ENCODE measurements at places on chromosomes 5 and 9. TPM values are rescaled to one million over a fixed set of nuclear protein-coding genes. Genes with fewer than 3 reads are reported as not detected.

The CDX1 gene
- total RNA-seq, result 0.24 TPM

The AQP3 gene
- 1.4 TPM for total RNA-seq

The F2RL1 gene
- total RNA-seq, result 8.6 TPM

The TTLL11 gene
- 0.60 TPM for total RNA-seq

The TAF1L gene
- total RNA-seq, result not detected

The NEUROG1 gene
- not detected for total RNA-seq

The TMEM252 gene
- total RNA-seq, result not detected

The ZNF367 gene
- 18.2 TPM for total RNA-seq

DNA sequence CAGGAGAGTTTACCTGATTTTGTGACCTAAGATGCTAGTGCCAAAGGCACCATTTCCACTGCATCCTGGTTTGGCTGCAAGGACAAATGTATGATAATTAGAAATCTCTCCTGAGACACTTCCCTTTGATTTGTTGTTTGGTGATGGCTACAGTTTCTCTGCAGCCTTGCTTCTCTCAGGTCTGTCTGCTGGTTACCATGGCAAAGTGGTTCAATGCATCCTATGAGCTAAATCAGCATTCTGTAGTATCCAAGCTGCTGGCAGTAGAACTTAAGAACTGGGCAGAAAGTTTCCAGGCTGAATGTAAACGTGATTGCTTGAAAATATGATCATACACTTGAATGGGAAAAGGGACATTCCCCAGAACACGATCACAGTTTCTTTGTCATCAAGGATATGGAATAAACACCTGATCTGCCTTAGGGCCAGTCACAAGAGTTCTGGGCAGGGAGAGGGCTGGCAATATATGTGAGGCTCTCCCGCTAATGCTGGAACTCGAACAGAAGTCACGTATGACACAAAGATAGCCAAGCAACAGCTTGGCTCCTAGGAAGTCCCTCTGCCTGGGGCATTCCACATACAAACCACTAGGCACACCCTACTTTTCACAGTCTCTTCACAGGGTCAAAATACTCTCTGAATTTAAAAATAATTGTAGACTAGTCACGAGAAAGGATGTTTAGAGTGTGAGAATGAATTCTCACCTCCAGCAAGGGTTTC, 138.1 kb upstream of the GRAMD2B start:
- DNase-seq, result peak; percentile 27

- no peak for DNase-seq
Measured at GRCh38 chr5:116746668-116747067, 172.0 kb upstream of the SEMA6A start.

- no peak for DNase-seq
Measured at GRCh38 chr5:125381290-125381689, 634.9 kb upstream of the ZNF608 start.

DNA sequence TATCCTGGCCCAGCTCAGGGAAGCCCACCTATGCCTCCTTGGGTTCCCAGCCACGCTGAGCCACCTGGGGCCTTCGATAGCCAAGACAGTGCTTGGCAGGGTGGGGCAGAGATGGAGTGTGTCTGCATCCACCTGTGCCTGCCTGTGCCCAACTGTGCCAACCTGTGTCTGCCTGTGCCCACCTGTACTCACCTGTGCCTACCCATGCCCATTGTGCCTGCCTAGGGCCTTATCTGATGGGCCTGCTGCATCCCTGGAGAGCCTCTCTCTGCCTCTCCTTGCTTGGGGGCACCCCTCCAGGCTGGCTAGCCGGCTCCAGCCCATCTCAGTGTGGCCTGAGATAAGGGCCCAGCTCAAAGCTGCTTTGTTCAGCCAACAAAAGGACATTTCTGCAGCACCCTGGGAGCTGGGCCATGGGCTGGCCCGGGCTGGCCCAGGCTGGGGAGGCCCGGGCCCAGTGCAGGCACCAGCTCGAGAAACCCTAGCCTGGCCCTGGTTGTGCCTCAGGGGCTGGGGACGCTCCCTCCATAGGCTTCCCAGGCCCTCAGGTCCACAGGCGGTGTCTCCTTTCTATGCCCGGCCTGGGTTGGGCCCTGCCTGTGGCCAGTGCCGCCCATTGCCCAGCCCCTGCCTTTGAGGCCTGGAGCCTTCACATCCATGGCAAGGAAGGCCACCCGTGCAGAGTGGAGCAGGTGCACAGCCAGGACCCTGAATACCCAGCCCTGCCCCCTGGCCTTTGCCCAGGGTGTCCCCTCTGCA, 37.3 kb upstream of the NOTCH1 start:
- no peak for DNase-seq

DNA sequence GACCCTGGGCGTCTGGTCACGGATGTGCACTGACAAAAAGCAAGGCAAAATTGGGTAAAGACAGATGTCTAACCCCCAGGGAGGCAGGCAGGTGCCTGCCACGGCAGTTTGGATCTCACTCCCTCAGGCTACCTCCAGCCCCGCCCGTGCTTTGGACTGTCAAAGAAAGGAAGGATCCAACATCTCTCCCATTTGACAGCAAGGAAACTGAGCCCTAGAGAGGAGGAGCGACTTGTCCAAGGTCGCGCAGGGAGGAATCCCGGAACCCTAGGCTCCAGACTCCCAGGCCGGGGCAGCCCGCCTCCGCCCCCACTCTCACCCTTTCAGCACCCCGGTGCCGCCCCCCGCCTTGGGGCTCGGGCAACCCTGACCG, 376 bp downstream of the GOLGA1 start:
- DNase-seq, result no peak

- peak; percentile 73 for DNase-seq
Measured at GRCh38 chr5:150299571-150300327, 3.0 kb downstream of the ARSI start.

DNA sequence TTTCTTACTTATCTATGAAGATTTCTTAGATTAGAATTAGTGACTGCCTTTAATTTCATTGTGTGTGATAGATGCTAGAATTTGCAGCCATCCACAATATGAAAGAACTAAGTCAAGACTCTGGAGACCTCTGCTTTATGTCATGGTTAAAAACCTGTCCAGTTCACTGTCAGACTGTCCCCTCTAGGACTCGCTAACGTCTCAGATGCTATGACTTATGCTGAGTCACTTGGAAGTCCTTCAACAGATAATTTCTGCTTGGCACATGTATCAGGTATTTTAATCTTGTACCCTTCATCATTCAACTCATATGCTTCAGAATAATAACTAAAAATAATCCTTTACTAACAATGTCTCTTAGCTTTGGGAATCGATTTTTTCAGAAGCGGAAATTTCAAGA, 230.5 kb upstream of the DMAC1 start:
- no peak for DNase-seq

- peak; percentile 17 for DNase-seq
Measured at GRCh38 chr5:149345892-149346222, 558 bp downstream of the GRPEL2 start.

DNA sequence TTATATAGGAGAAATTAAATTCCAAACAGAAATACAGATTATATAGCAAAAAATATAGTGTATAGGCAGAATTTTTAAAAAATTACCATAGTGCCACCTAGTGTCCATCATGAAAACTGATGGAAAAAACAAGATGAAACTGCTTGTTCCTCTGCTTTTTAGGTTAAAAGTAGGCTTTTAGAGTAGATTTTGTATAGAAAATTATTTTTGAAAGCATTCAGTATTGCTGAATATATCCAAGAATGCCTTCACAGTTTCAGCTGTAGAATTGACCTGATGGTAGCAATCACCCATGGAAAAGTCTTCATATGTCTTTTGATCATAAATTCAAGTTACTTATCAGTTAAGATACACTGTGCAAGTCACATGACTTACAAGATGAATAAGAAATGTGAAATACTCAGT, 19.7 kb downstream of the RIOK2 start:
- peak; percentile 5 for DNase-seq

GRCh38 chr5:75466006-75466716, 45.3 kb downstream of the CERT1 start:
- DNase-seq, result no peak

- DNase-seq, result no peak
Measured at GRCh38 chr5:119322312-119322947, 33.4 kb upstream of the TNFAIP8 start.

DNA sequence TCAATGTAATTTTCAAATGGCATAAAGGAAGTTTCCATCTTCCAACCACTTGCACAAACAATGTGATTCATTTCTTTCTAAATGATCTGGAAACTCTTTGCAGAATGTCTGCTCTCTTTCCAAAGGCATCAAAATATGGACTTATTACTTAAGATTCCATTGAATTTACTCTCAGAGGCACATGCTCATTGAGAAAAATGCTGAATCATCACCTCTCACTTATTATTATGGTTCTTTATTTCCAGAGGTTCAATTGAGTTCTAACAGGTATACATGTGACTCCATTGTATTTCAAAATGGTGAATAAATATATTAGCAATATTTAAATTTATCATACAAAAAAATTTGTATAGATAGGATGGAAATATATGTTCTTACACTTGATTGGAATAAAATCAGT, 1140.6 kb downstream of the EFNA5 start:
- DNase-seq, result no peak

GRCh38 chr5:91221917-91222316, 161.2 kb downstream of the ARRDC3 start:
- no peak for DNase-seq

DNA sequence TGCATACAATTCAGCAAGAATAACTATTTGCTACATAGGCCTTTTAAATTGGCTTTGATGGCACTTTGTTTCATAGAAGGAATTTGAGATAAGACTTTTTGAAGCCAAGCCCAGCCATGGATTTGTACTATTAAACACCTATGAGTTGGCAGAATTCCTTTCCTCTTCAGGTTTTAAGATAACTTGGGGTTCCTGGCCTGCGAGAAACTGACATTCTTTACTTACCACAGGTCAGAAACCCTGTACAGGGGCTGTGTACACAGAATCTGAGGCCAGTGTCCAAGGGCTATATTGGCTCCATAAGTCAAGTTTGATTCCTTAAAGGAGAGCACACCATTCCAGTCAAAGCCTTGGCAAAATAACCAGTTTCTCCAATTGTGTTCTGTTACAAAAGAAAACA, 10.8 kb upstream of the BTNL3 start:
- no peak for DNase-seq

GRCh38 chr5:158560170-158560569, 539.5 kb downstream of the EBF1 start:
- peak; percentile 54 for DNase-seq

DNA sequence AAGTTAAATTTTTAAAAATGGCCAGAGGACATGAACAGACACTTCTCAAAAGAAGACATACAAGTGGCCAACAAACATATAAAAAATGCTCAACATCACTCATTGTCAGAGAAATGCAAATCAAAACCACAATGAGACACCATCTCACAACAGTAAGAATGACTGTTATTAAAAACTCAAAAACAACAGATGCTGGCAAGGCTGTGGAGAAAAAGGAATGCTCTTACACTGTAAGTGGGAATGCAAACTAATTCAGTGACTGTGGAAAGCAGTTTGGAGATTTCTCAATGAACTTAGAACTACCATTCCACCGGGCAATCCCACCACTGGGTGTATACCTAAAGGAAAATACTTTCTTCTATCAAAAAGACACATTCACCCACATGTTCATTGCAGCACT, 168.5 kb upstream of the PIK3R1 start:
- peak; percentile 82 for DNase-seq
